ENCODE measurements at places on chromosomes 2 and 18. TPM values are rescaled to one million over a fixed set of nuclear protein-coding genes. Genes with fewer than 3 reads are reported as not detected.

Gene SERPINB12
- not detected for total RNA-seq

DNA sequence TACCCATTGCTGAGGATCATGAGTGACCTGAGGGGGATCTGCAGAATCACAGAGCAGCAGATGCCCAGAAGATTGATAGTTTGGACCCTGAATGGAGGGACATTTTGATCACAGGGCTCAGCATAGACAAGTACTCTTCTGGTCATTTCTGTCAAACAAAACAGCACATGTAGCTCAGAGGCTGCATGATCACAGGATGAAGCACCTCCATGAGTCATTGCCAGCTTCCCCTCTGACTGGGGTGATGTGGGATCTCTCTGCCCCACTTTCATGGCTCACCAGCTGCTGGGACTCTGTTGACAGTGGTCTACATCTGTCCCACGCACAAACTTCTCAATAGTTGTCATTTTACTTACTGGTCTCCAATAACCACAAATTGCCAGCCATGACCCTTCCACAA lies 264.1 kb downstream of the RPIA start:
- no peak for DNase-seq

DNA sequence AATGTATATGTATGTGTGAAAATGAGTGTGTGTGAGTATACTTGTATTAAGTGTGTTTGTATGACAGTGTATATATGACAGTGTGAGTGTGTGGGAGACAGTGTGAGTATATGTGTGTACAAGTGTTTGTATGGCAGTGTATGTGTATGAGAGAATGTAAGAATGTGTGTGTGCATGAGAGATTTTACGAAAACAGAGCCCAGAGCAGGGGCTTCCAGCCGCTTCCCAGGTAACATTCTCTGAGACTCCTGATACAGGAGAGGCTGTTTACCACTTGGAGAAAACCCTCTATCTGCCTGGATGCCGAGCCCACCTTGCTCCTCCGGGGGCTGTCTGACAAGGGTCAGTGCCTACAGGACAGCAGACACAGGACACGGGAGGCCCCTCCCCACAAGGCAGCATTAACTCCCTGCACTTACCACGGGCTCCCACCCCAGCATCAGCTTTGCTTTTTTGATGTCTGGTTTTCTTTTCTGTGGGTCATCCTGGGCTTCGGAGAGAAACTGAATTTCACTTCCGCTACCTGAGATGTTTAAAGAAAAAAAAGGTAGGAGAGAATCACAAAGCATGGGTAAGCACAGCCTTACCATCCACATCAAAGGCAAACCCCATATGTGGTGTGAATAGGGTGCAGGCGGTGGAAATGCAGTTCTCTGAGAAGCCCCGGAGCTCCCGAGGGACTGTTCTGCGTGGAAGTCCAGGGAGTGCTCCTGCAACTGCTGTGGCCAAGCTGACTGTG lies 97.6 kb downstream of the UXS1 start:
- no peak for DNase-seq

DNA sequence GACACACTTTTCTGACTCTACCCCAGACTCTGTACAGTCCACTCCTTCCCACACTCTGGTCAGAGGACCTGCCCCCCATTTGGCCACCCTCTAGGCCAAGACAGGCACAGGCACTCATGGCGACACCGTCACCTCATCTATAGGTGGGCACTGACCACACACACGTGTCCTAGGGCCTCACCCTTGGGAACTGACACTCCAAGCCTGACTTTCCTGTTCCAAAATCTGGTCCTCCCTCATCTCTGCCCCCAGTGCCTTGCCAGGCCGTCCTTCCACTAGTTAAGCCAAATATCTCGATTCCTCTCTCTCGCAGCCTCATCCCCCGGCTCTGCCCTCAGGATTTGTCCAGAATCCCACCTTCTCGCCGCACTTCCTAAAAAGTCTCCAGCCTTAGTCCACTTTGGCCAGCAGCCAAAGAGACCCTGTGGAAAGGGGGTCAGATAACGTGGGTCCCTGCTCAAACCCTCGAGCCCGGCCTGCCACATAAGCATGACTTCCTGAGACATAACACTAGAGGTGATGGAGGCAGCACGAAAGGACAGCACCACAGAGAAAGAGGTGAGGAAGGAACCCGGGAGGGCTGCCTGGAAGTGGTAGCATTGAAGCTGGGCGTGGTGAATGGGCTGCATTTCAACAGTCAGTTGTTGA lies 105.8 kb upstream of the OTOS start:
- no peak for DNase-seq

Data from natural killer cell (primary cell).